Mesothelial cell of epicardium (in vitro differentiated cells): ENCODE measurements at places on chromosomes 7 and 10. TPM values are rescaled to one million over a fixed set of nuclear protein-coding genes. Genes with fewer than 3 reads are reported as not detected.

Gene PRKG1
- total RNA-seq: 35.0 to 37.0 TPM (median 35.9 TPM) in 3 replicates

Gene OPN1SW
- not detected in 3 replicates for total RNA-seq

DNA sequence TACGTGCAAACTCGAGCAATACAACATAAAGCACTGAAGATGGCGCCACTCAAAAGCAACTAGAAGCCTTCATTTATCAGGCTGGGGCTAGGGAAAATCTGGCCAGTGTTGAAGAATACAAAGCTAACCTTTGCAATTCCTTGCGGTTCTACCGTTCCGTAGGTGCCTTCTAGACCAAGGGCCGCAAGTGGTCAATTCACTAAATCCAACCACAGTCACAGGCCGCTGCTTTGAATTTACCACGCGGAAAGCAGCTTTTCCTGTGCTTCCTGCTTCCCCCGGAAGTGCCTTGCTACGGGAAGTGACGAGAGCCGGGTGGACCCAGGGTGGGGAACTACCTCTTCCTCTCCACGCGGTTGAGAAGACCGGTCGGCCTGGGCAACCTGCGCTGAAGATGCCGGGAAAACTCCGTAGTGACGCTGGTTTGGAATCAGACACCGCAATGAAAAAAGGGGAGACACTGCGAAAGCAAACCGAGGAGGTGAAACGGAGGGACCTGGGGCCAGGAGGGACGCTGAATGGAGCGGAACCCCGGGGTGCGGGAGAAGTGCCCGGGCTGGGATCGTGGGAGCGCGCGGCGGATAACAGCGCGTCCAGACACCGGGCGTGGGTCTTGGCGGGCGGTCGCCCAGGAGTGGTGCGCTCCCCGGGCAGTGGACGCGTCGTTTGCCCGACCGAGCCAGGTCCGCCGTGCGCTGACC, at the start of gene DDX21:
Gene DDX21, plus strand, starts transcription at position 339 of the 701 bp plus-strand sequence. Its CDS starts 56 bp downstream, at position 395.
- DNase-seq: peak; percentile 81

DNA sequence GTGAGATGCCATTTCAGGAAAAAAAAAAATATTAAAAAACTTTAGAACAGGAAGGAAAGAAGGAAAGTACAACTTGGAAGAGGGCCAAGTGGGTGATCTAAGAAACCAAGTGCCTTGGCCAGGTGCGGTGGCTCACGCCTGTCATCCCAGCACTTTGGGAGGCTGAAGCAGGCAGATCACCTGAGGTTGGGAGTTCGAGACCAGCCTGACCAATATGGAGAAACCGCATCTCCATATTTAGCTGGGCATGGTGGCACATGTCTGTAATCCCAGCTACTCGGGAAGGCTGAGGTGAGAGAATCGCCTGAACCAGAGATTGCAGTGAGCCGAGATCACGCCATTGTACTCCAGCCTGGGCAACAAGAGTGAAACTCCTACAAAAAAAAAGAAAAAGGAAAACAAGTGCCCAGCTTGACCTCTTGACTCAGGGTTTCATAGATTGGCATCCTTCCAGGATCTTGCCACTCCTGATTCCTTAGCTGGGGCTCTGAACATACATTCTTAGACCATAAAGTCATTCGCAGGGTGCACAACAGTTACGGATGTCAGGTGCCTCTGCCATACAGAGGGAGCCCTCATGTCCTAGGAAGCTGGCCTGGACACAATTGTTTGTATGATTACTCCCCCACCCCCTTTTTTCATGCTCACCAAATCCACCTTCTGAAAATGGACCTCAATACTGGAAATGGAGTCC, 2.1 kb upstream of the GUSB start:
- no peak for DNase-seq

DNA sequence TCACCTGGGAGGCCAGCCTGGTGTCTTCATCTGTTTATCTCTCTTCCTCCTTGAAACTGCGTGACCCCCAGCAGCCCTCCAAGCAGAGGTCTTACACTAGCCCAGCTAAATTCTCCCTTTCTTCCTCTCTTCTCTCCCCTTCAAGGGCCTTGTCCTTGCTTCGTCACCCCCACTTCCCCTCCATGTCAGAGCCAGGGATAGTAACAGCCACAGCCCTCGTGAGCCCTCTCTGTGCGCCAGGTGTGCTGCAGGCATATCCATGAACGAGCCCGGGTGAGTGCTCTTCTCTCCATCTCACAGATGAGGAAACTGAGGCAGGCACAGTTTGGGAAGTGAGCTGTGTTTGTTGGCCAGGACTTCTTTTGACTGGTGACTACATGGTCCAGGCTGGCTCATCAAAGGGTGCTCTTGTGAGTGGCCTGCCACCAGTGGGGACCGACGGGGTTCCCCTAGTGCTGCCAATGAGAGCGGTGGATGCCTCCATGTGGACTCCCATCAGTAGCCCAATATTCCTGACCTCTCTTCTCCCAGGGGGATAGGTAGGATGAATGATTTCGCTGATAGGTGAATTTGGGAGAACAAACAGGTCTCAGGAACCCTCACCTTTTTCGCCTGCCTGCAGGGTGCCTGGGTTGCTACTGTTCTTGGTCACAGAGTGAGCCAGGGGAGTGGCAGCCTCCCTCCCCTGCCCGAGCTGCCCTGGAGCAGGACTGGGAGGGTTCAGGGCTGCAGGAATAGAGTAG, 38.1 kb downstream of the ADRA2A start:
- DNase-seq: no peak

GRCh38 chr10:30154561-30154960, 95.2 kb upstream of the JCAD start:
- no peak for DNase-seq

DNA sequence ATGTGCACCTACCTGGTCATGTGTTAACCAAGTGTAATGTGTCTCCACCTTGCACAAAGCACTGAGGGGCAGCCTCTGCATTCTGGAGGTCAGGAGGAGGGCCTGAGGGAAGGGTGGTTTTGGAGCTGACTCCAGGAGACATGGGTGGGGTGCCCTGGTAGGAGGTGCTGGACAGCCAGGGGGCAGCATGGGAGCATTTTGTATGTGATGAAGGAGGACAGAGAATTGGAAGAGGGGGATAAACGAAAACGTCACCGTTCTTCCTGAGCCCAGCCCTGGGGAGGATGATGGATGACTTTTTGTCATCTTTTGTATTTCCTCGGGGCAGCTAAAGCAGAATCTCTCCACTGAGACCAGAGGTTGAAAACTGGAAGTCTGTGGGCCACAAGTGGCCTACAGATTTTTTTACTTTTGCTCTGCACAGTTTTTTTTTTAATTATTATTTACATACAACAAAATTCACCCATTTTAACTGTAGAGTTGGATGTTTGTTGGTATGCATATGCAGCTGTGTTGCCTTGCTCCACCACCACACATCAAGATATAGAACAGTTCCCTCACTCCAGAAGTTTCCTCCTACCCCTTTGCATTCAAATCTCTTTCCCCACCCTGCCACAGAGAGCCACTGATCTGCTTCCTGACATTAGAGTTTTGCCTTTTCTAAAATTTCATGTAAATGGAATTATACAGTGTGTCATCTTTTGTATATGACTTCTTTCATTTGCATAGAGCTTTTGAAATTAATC, 242.5 kb downstream of the VTI1A start:
- DNase-seq: peak; percentile 41

DNA sequence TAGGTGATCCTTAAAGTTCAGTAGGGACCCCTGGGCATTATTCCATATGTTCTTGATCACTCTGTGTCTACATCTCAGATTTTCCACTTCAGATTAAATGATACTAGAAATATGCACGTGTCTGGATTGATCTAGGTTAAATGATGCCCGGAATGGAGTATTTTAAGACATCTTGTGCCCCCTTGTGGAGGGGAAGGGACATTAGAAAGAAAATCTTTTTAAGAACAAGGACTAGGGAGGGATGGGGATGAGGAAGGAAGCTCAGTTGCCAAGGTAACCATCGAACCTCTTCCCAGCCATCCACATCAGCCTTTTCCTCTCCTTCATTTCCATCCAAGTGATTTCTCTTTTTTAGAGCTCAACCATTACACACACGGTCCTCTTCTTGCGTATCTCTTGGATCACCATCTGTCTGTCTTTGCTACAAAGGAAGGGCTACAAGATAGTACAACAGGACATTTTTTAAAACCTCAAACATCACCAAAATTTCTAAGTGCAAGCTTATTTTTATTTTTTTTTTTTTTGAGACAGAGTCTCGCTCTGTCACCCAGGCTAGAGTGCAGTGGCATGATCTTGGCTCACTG, 40.5 kb downstream of the PRSS2 start:
- no peak for DNase-seq

GRCh38 chr7:128791972-128792327, 182 bp downstream of the CCDC136 start:
- no peak for DNase-seq
